Amniotic stem cell (primary cell): ENCODE measurements at places on chromosomes 6 and 20.

- no peak for DNase-seq
These were observed 184.4 kb upstream of the FBXL4 start for GRCh38 chr6:99132026-99132635.

DNA sequence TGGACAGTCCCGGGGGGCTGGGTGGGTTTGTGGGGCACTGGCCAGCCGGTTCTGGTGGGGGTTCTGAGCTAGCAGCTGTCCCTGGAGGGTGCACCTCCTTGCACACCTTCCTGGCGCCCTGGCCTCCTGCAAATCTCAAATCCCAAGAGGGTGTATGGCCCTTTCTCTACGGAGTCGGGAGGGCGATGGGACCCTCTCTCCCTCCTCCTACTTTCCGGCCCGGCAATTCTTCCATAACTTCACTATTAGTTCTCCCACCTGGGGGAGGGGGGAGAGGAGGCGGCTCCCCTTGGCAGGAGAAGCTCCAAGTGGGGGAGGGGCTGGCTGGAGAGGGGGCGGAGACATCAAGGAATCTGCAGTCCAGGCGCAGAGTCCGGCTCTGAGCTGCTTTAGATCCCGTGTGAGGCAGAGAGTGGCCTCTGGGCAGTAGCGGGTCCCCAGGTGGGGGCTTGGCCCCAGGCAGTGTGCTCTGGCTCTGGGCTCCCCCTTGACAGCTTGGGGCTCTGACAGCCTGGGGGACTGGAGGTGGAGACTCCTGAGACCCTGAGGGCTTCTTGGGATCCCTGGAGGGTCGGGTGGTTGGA is 1.4 kb upstream of the LAMA5 start:
- no peak for DNase-seq

GRCh38 chr6:128573036-128573435 is 52.6 kb upstream of the PTPRK start:
- no peak for DNase-seq

- no peak for DNase-seq
These were observed 301.1 kb downstream of the EYA4 start for GRCh38 chr6:133542056-133542821.

DNA sequence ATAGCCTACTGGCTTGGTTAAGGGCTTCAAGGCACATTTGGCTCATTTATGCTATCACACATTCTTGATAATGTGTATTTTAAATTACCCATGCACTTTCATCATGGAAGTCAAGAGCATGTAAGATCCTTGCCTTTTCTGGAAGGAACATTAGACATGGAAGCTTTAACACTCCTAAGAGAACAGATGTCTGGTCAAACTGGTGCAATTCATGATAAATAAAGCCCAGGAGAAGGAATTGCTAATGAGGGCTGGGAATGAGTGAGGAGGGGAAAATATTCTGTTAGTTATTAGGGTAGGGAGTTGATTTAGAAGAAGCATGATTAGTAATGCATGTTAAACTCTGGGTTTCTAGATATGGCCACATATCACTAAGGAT is 688.6 kb upstream of the CITED2 start:
- no peak for DNase-seq

GRCh38 chr20:37393196-37393862 is 47.4 kb downstream of the SRC start:
- no peak for DNase-seq

- DNase-seq: no peak
These were observed 151.2 kb downstream of the ELOVL4 start for GRCh38 chr6:79796197-79796596.

GRCh38 chr6:106614592-106615257 is 14.6 kb downstream of the RTN4IP1 start:
- no peak for DNase-seq

DNA sequence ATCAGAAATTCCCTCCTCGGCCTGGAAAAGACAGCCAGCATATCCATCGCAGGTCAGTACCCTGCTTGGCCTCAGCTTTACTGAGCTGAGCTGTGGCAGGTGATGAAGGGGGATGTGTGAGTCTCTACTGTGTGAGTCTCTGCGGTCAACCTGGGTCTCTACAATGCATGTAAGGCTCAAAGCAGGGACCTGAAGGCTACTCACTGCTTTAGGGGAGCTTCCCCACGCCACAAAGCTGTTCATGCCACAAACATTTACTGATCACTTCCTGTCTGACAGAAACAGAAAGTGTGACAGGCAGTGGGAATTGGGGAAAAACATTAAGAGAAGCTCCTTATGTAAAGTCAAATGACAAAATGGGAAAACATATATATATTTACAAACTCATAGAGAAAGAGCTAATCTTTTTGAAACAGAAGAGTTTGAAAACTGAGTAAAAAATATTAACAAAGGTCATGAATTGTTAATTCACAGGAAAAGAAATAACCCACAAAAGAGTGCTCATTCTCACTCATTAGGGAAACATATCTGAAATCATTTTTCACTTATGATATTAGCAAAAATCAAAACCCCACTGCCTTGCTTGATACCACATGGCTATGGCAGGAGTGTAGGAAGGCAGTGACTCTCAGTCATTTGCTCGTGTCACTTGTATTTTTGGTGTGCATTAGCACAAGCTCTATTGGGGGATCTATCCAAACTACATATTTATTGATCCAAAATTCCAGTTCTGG is 5.8 kb downstream of the BTN3A3 start:
- no peak for DNase-seq

DNA sequence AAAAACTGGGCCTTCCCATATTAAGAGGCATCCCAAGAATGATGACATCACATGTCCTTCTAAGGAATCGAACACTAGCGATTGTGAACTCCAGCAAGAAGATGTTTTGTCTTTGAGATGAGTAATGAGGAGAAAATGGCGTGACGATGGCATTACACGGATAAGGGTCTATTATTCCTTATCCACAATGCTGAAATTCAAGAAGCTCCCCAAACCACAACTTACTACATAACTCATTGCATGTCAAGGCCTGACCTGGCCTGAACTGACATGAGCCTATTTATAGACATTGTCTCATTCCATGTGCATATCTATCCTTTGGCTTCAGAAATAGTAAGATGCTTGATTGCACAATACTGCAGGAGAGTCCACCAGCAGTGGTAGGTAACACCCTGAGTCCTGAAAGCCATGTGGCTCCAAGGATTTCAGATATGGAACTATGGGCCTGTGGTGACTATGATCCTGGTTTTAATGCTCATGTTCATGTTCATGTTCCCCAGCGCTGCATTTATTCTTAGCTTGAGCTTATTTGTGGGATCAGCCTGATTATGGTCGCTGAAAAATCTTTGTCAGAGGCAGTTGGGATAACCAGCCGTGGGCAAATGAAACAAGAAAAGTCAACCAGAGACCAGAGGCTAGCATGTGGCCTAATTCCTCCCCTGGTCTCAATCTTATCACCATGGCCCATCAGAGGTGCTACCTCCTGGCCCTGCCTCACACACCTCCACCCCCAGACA is 183.2 kb upstream of the JARID2 start:
- peak; percentile 5 for DNase-seq

GRCh38 chr20:51801823-51802123 is 548 bp downstream of the SALL4 start:
- DNase-seq: no peak

- DNase-seq: no peak
These were observed 80.3 kb upstream of the HTR1E start for GRCh38 chr6:86856937-86857563.

GRCh38 chr20:59985164-59985563 is 26.9 kb downstream of the CDH26 start:
- no peak for DNase-seq

GRCh38 chr6:139824864-139825263 is 450.4 kb upstream of the CITED2 start:
- DNase-seq: no peak

- no peak for DNase-seq
These were observed 13.1 kb downstream of the CD2AP start for GRCh38 chr6:47490676-47491075.

DNA sequence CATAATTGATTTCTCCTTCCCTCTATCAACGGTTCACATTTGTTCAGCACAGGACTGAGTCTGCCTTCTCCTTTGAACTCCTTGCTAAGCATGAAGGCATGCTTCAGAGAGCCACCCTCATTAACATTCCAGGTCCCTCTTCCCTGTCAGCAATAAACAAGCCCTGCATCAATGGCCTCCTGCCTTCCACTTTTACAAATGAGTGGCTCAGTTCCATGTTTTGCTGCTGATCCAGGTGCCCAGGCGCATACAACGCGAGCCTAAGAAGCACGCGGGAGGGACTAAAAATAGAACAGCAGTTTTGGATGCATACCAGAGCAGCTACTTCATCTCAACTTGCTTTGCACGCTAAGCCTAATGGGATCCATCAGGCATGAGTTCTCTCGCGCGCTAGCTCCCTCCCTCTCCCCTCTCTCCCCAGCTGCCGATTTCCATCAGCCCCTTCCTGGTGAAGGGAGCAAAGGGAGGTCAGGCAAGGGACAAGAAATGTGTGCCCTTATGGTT is 53.4 kb downstream of the TRAF3IP2 start:
- peak; percentile 84 for DNase-seq

DNA sequence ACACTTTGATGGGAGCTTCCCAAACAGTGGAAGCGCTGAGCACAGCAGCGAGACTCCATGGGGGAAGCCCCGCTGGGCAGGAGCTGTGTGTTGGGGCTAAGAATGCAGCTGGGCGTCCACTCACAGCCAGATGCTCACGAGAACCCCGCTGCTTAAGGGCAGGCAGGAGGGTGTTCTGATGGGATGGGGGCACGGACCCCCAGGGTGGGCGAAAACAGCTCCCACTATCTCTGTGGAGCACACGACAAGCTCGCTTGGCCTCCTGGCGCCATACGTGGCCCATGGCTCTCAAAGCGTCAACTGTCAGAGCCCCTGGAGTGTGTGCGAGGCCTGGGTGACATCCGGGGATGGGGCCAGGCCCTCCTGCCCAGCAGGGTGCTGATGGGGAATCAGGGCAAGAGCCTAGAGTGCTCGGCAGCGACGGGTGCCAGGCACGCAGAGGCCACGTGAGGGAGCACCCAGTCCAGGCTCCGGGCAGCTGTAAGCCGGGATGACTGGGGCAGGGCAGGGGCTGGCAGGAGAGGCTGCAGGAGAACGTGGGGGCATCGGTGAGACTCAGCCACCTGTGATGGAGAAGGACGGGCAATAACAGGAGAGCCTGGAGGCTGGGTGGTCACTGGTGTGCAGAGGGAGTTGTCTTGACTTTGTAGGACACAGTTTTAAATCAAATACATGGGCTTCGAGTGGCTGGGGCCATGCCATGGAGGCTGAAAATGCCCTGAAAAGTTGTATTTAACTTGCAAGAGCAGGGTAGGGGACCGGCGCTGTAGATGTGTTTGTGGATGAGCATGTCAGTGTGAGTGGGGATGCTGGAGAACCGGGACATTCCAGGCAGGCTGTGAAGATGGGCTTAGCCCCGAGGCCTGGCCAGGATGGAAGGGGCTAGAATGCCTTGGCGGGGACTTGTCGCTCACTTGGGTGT is 27.3 kb downstream of the PYGB start:
- DNase-seq: no peak

GRCh38 chr6:159107451-159108260 is 61.5 kb upstream of the FNDC1 start:
- DNase-seq: no peak

GRCh38 chr6:43093436-43094289 is 17.5 kb downstream of the PTK7 start:
- no peak for DNase-seq

GRCh38 chr6:18166312-18167036 is 11.3 kb downstream of the KDM1B start:
- no peak for DNase-seq

GRCh38 chr6:64280569-64280968 is 645.0 kb downstream of the PHF3 start:
- DNase-seq: no peak

DNA sequence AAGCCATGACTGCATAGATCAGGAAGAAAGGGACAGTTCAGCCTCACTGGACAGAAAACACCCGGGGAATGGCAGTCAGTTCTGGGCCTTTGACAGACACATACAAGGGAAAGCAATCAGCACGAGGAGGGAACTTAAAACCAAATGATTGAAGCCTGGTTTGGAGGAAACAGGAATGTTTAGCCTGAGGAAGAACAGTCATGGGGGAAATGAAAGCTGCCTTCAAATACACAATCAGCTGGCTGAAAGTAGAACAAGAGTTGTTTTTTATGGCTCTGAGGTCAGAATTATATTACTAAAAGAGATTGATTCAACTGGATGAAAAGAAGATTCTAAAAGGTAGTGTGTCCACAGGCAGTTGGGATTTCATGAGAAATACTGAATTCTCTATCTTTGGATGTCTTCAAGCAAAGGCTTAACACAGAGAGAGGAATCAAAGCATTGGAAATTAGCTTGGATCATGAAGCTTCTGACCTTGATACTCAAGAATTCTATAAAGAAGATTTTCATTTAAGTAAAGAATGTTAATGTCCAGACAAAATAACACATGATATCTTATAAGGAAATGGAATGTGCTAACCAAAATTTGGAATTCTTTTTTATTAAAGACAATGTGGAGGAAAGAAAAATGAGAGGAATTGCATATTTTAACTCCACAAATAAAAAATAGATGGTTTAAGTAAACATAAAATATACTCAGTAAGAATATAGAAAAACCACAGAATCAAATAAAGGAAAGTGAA is 216.6 kb downstream of the IBTK start:
- DNase-seq: no peak
